ENCODE measurements at places on chromosomes 6 and 20.

- no peak for DNase-seq
These were observed 89.6 kb downstream of the CDH22 start for GRCh38 chr20:46218656-46219055.

GRCh38 chr6:63458480-63459115 lies 113.7 kb upstream of the LOC128125822 start:
- DNase-seq: no peak

GRCh38 chr6:140174524-140174923 lies 800.1 kb upstream of the CITED2 start:
- DNase-seq: no peak

DNA sequence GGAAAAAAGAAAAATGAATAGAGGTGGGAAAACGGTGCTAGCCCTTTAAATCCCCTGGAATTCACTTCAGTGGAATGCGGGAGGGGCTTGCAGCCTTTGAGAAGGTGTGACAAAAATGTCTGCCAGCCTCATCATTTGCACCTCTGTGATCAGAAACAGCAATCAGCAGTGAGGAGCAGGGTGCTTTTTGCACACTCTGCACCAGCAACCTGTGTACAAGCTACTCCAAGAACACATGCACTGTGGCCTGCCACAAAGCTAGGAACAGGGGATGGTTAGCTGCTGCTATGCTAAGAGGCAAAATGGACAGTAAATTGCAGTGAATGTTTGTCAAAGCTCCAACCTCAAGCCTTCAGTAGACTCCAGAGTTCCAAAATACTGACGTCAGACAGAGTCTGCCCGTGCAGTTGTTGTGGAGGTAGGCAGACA lies 29.7 kb downstream of the GINS1 start:
- no peak for DNase-seq

DNA sequence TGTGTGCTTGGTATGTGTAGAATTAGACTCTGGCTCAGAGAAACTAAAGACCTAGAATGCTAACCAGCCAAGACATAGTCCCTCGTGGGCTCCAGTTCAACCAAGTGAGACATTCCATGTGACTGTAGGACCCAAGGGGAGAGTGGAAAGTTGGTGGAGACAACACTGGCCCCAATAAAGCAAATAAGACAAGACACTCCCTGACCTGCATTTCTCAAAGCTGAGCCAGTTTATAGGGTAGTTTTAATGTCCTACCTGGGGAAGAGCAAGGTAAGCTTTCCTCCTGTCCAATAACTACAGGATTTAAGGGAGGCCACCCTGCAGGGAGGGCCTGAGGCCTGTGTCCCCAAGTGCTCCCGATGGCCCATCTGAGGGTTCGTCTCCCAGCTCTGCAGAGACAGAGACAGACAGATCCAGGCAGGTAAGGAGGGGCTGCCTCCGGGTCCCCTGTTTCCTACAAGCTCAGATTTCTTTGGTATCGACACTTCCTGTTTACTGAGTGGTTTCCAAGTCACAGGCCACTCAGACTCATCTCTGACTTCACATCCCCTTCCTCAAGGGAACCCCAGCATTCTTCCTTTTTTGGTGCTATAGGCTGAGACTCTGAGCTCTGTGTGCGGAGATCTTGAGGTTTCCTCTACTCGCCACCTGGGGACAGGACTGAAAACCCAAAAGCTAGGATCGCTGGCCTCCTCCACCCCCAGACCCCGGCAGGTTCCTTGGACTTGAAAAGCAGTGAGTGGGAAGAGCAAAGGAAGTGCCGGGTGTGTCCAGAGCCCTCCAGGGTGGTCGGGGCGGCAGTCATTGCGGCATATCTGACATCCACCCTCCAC lies 92.4 kb downstream of the PRND start:
- DNase-seq: peak; percentile 74

GRCh38 chr6:56403745-56404144 lies 156.4 kb upstream of the COL21A1 start:
- no peak for DNase-seq

DNA sequence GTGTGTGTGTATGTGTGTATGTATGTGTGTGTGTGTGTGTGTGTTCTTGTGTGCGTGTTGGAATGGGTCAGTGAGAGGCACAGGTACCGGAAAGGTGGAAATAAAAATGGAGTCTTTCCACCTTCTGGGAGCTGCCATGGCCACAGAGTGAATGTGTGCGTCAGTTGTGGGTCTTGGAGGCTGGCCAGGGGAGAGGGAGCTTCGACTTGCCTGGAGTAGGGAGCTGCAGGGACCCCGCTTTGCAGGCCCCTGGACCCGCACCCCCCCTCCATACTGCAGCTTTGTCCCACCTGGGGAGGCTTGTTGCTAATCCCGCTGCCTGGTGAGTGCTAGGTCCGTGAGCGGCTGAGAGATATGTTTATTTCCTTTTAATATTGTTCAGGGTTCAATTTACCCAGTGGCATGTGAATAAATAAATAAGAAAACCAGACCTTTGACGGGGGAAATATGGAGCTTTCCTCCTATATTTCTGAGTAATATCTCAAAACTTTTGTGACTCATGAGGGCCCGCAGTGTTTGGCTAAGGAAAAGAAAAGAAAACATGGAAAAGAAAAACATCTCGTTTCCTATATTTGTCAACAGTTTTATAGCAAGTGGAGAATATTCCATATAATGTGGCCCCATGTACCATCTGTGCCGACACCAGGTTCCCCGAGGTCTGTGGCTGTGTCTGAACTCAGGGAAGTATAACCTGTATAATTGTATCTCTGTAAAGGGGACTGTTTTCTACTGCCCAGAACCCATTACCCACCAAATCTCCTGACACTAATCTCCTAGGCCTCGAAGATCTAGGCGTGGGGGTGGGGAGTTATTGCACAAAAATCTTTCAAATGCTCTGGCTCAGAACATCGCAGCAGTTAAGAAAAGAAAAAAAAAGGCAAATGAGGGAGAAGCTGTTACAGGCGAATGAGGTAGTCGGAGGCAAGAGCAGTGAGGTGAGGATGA lies 24.6 kb upstream of the CCDC167 start:
- no peak for DNase-seq

GRCh38 chr20:57995381-57995977 lies 233.0 kb downstream of the ANKRD60 start:
- no peak for DNase-seq

GRCh38 chr6:153767127-153767526 lies 271.9 kb upstream of the OPRM1 start:
- DNase-seq: no peak

DNA sequence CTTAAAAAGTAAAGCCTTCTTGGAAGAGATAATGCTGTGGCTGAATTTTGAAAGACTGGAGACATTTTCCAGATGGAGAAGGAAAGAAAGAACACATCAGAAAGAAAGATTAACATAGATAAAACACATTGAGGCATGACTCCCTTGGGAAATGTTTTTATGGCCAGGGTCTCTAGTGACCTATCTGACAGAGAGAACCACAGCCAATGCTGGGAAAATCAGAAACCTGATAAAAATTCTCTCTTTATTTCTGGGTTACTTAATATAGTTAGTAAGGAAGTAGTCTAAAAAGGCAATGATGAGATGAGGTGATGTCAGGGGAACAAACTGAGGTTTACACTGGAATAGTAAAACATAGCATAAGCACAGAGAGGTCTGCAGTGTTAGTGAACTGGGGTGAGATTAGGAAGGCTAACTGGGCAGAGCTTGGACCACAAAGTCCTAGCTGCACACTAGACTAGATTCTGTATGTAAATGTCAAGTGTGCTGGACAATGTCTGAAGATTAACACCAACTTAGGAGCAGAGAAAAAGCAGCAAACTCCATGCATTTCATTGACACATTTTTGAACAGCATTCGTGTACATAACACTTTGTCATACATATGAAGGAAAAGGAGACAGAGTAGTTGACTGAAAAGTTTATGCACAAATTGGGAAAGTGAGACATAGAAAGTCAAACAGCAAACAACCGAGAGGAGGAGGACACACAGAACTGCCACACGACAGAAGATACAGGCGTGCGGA lies 31.0 kb downstream of the ELOVL2 start:
- no peak for DNase-seq

DNA sequence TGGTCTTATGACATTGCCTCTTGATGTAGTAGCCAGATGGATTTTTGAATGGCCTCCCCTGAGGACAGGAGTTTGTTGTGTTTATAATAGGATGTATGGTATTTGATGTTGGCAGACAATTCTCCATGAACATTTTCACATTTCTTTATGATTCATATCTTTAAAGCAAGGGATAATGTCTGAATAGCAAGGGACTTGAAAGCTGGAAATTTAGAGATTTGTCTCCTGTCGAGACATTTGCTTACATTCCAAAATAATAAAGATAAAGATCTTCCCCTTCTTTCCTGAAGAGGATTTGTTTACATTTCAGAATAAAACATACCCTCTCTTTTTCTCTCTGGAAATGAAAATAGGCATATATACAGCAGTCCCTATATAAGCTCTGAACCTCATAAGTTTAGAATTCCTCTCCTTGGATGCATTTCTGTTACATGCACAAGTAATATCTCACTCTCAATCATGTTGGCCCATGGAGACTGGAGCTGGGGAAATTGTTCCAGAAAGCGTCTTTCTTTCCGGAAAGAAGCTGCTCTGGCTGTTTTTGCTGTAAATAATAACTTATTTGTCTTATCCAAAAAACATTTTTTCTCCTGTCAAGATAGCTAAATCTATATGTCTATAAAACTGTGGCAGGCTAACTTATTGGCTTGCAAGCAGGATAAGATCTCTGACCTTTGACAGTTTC lies 42.5 kb upstream of the ASCC3 start:
- no peak for DNase-seq

- DNase-seq: no peak
These were observed 44.7 kb upstream of the CNKSR3 start for GRCh38 chr6:154555073-154555677.

DNA sequence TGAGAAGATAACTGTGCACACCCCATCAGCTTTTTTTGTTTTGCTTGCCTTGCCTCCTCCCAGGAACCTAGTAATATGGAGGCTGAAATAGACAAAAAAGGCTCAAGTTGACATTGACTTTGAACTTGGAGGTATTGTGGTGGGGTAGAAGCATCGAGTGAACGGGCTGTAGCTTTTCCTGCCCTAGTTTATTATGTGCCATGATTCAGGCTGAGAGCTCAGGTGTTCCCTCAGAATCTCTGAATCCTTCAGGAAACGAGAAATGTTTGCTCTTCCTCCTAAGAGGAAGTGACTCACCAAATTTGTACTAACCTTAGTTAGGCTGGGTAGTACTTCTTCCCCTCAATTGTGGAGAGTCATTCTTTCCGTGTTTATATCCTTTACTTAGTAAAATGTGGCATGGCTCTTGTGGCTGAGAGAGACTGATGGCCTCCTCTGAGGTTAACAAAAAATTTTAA lies 98.8 kb downstream of the SASH1 start:
- DNase-seq: no peak

DNA sequence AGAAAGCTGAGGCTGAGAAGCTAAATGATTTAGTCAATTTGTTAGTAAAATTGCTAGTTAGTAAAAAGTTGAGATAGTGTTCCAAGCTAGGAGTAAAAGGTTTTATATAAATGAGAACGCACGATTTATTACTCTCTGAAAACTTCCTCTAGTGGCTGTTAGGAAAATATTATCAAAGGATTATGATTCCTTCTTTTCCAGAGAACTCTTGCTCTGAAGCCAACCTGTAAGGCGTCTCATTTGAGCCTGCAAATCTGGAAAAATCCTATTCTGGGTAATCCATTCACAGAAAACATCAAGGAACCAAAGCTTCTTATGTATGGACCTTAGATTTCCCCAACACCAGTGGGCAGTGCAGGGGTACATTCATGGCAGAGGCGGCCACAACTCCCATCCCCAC lies 252.7 kb downstream of the SOD2 start:
- no peak for DNase-seq

GRCh38 chr6:116528133-116528532 lies 16.7 kb downstream of the CALHM5 start:
- no peak for DNase-seq

DNA sequence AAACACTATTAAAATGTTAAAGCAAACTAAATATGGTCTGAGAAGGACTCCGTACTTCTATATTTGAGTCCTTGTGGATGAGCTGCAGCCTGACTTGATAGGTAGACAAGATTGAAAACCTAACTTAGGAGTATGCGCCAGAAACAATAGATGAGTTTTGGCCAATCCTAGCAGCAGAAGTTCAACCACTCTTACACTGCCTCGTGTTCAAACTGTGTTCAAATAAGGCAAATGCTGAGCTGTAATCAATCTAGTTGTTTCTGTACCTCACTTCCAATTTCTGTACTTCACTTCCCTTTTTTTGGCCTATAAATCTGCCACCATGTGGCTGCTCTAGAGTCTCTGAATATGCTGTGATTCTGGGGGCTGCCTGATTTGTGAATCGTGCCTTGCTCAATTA lies 13.2 kb upstream of the SERINC1 start:
- DNase-seq: no peak

DNA sequence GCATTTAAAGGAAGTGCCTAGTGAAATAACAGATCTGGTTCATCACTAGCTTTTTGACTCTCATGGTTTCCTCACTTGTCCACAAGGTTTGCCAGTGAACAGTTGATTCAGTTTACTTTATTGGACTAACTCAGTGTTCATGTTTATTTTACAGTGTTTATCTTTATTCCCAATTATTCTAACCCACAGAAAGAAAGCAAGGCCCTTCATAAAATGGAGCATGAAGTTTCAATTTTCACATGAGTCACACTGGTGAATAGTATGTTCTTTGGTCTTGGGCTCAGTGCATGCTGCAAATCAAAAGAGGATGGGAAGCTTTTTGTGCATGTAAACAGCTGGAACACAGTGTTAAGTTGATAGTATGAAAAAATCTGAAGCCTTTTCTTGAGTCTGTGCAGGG lies 217.6 kb upstream of the HDDC2 start:
- DNase-seq: no peak

GRCh38 chr6:132746048-132746447 lies 11.7 kb downstream of the VNN2 start:
- no peak for DNase-seq

DNA sequence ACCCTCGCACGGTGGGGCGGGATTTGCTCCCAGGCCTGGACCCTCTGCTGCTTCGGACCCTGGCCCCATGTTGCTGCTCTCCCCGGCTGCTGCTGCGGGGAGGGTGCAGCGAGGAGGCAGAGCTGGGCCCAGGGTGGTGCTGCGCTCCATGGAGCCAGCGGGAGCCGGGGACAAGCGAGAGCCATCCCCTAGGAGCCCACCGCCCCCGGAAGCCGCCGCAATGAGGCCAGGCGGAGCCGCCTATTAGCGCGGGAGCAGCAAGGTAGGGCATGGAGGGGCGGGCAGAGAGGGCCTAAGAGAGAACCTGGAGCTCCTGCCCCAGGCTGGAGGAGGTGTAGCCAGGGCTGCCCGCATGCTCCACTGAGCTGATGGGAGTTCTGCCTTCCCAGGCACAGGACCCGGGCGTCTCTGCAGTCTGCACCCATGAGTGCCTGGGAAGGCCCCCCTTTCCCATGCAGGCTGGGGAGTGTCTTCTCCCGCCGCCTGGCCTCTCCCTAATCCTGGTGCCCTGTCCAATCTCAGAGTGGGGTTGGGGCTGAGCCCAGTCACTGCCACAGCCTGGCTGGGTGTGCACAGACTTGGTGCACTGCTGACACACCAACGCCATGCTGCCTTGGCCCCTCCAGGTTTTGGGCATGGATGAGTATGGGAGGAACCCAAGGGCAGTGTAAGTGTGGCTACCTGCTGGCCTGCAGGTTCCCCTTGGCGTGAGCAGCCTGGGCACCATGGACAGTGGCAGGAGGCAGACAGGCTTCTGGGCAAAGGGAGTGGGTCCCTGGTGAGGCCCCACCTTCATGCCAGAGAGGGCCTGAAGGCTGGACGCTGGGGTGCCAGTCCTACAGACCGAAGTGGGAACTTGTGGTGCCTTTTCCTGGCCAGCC lies 360.6 kb upstream of the MAP3K7 start:
- no peak for DNase-seq
